ENCODE measurements at places on chromosomes 2 and 18.

DNA sequence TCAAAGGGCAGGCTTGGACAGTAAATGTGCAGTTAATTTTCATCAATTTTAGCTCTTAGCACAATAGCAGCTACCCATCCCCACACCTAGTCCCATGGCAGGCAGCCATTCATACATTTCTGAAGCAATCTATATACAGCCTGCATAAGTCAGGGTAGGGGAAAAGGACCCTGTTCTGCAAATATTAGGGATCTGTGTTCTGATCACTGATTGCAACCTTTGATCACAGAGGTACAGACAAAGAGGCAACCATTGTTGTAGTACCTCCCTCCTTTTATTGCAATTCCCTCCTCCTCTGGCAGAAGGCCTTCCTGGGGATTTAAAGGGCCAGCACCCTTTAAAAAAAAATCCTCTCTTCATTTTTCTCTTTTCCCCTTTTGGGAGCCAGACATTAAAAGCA is 58.3 kb downstream of the KANSL1L start:
- H3K4me1 ChIP-seq, result no peaks in the 10 kb centered on the region
- no peaks in the 10 kb centered on the region for H3K27me3 ChIP-seq
- H3K36me3 ChIP-seq, result no peaks in the 10 kb centered on the region
- H3K27ac ChIP-seq, result no peak overlapping the region
- no peak overlapping the region for H3K4me3 ChIP-seq

DNA sequence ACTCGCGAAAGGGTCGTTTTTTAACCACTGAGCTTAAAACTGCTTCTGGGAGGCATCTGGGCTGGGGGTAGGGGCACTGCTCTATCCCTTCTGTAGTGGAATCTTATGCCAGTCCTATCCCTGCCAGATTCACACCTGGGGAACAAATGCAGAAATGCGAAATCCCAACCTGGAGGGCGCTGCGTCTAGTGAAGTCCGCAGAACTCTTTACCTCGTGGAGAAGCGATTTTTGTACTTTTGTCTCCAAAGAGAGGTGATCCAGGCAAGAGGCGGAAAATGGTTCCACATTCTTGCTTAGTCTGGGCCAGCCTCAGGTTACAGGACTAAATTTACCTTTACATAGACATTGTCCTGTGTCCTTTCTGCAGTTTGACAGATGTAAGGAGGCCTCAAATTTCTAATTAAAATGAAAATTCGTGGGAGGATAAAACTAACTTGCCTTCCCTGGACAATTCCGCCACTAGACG is 10.4 kb downstream of the TBR1 start:
- DNase-seq, result peak; percentile 28
- H3K4me3 ChIP-seq, result peak overlapping the region; percentile 54
- peaks cover 100% of the 10 kb centered on the region for H3K27me3 ChIP-seq
- H3K27ac ChIP-seq, result no peak overlapping the region
- no peaks in the 10 kb centered on the region for H3K36me3 ChIP-seq
- H3K4me1 ChIP-seq, result peaks cover 17% of the 10 kb centered on the region

GRCh38 chr2:70983506-70984227 is 5.2 kb downstream of the ANKRD53 start:
- no peak for DNase-seq
- no peak overlapping the region for H3K4me3 ChIP-seq
- H3K4me1 ChIP-seq, result no peaks in the 10 kb centered on the region
- H3K36me3 ChIP-seq, result no peaks in the 10 kb centered on the region
- no peak overlapping the region for H3K27ac ChIP-seq
- H3K27me3 ChIP-seq, result peaks cover 14% of the 10 kb centered on the region

DNA sequence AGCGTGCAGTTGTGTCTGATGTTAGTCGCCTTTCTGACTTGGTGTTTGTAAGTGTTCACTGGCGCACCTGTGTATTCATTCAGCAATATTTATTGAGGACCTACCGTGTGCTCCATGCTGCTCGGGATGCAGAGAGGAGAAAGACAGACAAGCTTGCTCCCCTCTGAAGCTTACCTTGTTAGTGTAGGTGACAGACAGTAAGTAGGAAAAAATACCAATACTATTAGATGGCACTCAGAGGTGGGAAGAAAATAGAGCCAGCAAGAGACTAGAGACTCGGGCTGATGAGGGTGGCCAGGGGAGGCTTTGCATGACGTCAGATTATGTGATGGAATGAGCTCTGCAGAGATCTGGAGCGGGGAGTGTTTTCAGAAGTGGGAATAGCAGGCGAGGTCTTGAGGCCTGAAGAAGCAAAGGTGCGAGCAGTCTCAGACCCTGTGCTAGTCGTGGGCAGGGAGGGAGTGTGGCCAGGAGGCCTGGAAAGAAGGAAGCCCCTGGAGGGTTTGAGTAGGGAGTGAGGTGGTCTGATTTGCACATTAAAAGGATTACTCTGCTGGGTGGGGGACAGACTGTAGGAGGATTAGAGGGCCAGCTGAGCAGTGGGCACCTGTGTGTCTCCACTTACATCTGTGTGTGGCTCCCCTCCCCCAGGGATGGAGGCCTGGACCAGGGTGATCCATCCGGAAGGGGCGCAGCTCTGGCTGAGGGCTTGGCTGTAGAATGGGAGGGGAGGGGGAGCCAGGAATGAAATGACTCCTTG is 11.8 kb downstream of the MTCL1 start:
- peaks cover 61% of the 10 kb centered on the region for H3K4me1 ChIP-seq
- peak overlapping the region; percentile 67 for H3K27ac ChIP-seq
- peak overlapping the region; percentile 33 for H3K4me3 ChIP-seq
- peak; percentile 84 for DNase-seq

DNA sequence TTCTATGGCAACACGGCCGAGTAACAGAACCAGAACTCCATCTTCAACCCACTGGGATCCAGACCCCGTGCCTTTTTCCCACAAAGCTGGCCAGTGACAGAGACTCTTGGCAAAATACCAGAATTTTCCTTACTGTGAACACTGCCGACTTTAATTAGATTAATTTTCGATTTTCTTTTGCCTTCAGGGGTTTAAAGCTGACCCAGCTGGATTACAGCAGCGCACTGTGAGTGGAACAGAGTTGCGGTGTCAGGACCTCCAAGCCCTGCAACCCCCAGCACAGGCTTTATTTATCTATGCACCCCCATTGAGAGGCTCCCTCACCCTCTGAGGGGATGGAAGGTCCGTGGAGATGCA is 36.4 kb downstream of the CTIF start:
- DNase-seq, result no peak
- no peak overlapping the region for H3K4me3 ChIP-seq
- no peak overlapping the region for H3K27ac ChIP-seq
- peaks cover 10% of the 10 kb centered on the region for H3K36me3 ChIP-seq
- H3K4me1 ChIP-seq, result peaks cover 4% of the 10 kb centered on the region

Data from GM23338 (cell line).